ENCODE measurements at places on chromosomes 11 and 22.

DNA sequence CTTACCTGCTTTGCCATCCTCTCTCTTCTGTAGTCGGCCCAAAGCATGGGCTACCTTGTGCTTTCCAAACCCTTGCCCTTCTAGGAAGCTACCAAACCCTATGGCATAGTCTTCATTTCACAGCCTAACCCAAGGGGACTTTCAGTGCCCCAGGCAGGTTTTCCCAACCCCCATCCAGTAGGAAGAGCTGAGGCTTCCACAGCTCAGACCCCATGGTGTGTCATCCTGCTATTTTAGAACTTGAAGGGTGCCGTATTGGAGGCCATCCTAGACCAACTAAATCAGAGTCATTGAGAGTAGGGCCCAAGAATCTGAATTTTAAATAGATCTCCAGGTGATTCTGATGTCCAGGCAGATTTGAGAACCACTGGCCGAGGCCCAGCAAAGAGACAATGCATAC is 31.9 kb upstream of the TUB start:
- no peak for DNase-seq

DNA sequence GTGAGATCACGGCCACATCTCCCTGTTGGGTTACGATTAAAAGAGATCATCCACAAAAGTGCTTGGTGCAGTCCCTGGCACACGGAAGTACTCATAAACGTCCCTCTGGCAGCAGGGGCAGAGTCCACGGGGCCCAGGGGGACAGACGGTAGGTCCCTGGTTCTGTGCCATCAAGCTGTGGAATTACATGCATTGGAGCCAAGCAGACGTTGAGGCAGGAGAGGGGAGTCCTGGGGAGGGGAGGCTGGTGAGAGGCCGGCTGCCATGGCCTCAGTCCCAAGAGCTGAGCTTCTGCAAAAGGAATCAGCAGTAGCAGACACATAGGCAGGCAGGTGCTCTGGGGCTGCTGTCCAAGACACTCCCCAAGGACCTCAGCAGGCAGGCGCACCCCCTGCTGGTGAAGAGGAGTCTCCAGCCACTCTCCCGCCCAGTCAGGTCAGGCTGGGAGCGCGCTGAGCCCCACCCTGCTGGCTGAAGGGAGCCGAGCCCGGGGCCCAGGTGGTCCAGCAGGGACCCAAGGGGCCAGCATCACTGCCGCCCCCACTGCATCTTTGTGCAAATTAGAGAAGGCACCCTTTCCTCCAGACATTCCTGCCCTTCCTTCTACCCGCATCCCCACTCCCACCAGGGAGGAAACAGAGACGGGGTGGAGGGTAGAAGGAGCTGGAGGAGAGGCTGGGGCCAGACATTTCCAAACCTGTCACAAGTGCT is 7.6 kb upstream of the KCTD17 start:
- DNase-seq, result peak; percentile 81

DNA sequence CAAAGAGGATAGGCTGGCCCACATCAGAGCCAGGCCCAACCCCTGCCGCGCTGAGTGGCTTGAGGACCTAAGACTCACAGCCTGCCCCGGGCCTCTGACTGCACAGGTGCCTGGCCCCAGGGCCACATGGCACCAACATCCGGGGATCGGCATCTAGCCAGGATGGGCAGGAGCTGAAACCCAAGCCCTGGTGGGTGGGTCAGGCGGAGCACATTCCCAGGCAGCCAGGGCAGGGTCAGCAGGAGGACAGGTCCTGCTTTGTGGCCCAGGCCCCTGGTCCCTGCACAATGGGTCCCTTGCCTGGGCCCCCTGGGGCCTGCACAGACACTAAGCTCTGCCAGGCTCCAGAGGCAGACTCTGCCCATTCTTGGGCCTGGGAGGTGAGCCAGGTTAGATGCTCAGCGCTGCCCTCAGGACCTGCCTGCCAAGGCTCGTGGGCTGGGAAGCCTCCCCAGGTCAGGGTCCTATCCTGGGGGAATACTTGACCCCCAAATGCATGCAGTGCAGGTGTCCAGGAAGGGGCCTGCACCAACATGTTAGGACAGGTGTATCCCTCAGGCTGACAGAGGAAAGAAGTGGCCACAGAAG is 33.5 kb downstream of the ARVCF start:
- no peak for DNase-seq

- no peak for DNase-seq
These were observed 119.3 kb upstream of the SERPIND1 start for GRCh38 chr22:20654343-20655208.

DNA sequence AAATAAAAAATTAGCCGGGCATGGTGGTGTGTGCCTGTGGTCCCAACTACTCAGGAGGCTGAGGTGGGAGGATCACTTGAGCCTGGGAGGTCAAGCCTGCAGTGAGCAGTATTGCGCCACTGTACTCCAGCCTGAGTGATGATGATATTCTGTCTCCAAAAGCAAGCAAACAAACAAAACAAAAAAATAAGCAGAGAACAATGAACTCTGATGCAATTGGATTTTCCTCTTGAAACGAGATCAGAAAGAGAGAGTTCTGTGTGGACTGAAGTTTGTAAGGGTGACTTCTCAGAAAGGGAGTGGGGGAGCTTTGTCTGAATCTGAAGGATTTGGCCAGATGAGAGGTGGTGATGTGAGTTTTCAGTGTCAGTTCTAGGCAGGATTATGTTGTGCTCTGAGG is 6.0 kb upstream of the TMEM123 start:
- DNase-seq, result no peak

DNA sequence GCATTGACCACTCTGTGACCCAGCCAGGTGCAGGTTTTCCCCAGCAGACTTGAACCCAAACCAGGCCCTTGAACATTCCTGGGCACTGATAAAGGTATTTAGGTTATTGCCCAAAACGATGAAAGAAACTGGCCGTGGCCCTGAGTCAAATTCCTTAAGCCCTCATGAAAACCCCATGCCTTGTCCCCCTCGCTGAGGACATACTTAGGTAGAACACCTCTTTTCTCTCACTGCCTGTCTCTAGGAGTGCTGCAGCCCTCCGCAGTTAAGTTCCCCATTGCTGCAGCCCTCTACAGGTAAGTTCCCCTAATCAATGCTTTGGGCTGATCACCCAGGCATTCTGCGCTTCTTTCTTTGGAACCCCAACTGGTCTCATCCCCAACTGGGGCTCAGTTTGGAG is 961.6 kb downstream of the TBC1D22A start:
- DNase-seq, result no peak

GRCh38 chr11:13259374-13259773 is 18.2 kb upstream of the BMAL1 start:
- no peak for DNase-seq

GRCh38 chr11:132300283-132300682 is 929.9 kb downstream of the NTM start:
- no peak for DNase-seq

DNA sequence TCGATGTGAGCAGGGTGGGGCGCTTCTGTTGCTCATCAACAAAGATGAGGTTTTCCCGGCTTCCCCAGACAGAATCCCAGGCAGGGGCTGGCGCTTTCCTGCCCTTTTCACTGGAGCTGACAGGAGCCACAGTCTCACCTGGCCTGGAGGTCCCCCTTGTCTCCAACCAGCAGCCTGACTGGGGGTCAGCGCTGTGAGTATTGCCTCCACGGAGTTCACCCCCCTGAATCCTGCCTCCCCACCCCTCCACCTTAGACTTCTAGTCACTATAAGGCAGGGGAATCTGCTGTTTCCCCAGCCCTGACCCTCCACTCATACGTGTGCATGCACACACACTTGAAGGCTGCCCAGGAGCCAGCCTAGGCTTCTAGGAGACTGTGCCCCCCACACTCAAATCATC is 58.8 kb upstream of the LYVE1 start:
- DNase-seq, result no peak

DNA sequence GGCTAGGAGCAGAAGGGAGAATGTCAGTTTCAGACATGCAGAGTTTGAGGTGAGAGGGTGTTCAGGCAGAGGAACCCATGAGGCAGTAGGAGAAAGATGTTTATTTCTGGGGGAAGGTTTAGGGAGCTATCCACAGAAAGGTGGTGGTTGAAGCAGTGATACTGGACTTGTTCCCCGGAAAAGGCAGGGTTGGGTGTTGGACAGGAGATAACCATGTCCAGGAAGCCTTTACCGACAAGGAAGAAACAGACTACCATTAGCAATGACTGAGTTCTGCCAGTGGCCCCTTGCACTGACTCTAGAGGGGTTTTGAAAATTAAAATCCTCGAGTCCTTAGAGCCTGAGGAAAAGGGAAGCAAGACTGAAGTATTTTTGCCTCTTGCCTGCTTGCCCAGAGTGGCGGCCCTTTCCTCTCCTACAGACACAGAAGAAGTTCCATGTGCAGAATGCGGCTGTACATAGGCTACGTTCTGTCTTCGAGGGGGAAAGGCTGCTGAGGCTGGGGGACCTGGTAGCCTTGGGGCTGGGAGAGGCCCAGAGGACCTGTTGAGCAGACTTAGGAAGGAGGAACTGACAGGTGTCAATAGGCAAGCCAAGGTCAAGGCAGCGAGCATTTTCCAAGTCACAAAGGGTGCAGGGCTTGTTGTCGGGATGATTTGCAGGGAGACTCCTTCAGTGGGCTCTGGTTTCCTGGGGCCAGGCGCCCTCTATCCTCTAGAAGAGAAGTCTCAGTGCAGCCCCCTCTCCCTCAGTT is 146.7 kb downstream of the LDLRAD3 start:
- DNase-seq, result no peak

- DNase-seq, result no peak
These were observed 89.7 kb upstream of the CARD18 start for GRCh38 chr11:105229257-105229656.

DNA sequence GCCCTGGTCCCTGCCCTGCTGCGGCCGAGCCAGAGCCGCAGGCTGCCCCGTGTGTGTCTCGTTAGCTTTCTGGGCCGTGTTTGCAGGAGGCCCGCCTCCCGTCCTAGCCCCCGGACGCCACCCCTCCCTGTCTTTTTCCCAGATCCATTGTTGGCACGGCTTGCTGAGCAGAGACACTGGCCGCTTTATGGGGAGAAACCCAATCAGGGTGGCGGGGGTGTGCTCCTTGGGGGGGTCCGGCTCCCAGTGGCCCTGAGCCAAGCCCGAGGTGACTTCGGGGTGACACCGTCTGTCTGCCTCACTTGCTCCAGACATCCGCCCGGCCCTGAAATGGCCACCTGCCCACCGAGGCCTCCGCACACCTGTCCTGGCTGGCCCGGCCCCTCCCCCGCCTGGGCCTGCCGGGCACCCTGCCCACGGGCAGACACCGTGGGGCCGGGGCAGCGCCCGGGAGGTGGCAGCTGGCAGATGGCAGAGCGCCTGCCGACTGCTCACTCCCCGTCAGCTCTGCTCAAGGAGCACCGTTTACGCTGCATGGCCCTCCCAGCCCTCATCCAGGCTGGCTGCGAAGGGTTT is 43.1 kb upstream of the PPARA start:
- DNase-seq, result peak; percentile 82

DNA sequence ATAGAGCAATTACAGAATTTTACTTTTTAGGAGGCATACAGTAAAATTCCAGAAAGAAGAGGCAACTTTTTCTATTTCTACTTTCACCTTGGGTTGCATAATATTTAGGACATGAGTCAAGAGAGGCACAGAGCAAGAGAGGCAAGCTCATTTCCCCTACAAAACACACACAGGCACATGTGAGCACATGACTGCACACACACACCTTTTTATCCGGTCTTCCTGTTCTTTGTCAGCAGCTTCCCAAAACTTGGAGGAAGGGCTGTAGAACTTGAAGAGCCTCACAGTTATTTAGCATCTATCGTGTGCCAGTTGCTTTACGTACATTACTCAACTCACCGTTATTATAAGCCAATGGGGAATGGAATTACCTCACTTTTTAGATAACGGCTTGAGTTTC is 37.8 kb upstream of the CCDC179 start:
- DNase-seq, result no peak

GRCh38 chr22:30185129-30185528 is 61.4 kb downstream of the LIF start:
- DNase-seq, result no peak

- no peak for DNase-seq
These were observed 120.6 kb downstream of the CD44 start for GRCh38 chr11:35259529-35259928.
